ENCODE measurements at places on chromosomes 5 and 9. TPM values are rescaled to one million over a fixed set of nuclear protein-coding genes. Genes with fewer than 3 reads are reported as not detected.

- no peak for DNase-seq
Measured at GRCh38 chr5:169706071-169706470, 69.0 kb downstream of the DOCK2 start.

GRCh38 chr9:90408659-90409058, 234.0 kb downstream of the DIRAS2 start:
- DNase-seq, result no peak

ANKRD33B gene
- 6.1 TPM for total RNA-seq

- DNase-seq, result no peak
Measured at GRCh38 chr5:135593141-135593540, 14.3 kb upstream of the CXCL14 start.

DNA sequence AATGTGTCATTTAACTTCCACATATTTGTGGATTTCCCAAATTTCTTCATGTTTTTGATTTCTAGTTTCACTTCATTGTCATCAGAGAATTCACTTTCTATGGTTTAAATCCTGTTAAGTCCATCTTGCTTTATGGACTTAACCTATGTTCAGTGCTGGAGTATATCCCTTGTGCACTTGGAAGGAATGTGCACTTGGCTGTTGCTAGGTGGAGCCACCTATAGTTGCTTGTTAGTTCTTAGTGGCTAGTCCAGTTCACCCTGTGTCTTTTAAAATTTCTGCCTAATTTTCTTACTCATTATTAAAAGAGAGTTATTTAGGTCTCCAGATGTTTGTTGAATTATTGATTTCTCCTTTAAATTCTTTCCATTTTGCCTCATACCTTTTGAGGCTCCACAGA, 1472.5 kb upstream of the CDH6 start:
- no peak for DNase-seq

ADGRV1 gene
- 47.1 TPM for total RNA-seq

OR1J2 gene
- total RNA-seq, result not detected

DNA sequence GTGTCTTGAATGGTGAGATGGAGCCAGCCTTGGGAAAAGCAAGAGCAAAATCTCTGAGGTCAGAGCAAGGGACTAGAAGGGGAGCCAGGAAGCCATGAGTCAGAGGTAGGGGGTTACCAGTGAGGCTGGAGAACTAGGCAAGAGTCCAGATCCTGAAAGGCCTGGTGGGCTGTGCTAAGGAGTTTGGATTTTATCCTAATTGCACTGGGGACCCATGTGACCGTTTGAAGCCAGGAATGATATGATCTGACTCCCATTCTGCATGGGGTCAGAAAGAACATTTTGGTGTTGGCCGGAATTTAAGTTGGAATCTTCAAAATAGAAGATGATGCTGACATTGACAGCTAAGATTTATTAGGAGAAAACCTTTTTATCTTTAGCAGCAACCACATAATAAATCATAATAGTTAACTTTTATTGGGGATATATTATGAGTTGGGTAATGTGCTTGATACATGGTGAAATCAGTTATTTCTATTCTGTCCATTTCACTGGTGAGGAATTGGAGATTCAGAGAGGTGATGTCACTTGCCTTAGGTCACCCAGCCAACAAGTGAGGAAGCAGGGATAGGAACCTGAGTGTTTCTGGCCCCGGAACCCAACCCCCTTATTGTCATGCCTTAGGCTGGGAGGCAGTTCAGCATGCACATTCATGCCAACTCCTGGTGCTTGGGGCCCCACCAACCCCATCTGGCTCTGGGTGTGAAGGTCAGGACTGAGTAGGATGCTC, 61.5 kb upstream of the RARS1 start:
- DNase-seq, result no peak

- peak; percentile 95 for DNase-seq
Measured at GRCh38 chr5:132495667-132496190, 5.2 kb upstream of the IRF1 start.

DNA sequence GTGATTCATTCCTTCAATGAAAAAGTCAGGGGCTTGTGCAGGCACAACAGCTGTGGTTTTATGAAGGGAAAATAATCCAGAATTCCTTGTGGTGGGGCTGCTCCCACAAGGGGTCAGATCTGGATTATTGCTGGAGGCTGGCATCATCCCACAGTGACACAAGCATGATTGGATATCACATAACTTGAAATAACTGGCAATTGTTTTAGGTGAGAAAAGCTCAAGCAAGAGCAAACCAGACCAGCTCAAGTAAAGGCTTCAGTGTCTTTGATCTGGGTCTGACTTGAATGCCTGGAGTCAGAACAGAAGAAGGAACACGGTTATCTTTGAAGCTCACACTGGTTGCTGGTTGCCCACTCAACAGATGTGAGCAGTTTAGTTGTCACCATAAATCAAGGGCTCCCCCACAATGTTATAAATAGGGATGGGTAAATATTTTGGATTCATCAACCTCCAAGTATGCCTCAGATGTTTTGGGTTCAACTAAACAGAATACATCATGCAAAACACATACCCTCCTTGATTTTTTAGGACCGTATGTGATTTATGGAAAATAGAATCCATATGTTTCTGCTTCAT, 3.1 kb upstream of the ZNF474 start:
- DNase-seq, result no peak

- DNase-seq, result no peak
Measured at GRCh38 chr5:135189024-135189423, 155.0 kb upstream of the PITX1 start.

- no peak for DNase-seq
Measured at GRCh38 chr5:178564811-178565550, 25.2 kb downstream of the COL23A1 start.

PLPPR1 gene
- 5.0 TPM for total RNA-seq

GRCh38 chr5:56684159-56684558, 131.2 kb upstream of the MAP3K1 start:
- no peak for DNase-seq

- DNase-seq, result peak; percentile 56
Measured at GRCh38 chr9:93665128-93665636, 88.8 kb downstream of the PHF2 start.

DNA sequence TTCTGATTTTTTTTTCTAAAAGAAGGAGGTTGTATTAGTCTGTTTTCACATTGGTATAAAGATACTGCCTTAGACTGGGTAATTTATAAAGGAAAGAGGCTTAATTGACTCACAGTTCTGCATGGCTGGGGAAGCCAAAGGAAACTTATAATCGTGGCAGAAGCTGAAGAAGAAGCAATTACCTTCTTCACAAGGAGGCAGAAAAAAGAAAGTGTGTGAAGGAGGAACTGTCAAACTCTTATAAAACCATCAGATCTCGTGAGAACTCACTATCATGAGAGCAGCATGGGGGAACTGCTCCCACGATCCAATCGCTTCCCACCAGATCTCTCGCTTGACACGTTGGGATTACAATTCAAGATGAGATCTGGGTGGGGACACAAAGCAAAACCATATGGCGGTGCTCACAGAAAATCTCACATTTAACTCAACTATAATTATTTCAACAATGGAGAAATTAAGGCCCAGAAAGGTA, 27.1 kb downstream of the DPYSL3 start:
- no peak for DNase-seq

- DNase-seq, result no peak
Measured at GRCh38 chr9:34520096-34520495, 2.7 kb downstream of the ENHO start.

DNA sequence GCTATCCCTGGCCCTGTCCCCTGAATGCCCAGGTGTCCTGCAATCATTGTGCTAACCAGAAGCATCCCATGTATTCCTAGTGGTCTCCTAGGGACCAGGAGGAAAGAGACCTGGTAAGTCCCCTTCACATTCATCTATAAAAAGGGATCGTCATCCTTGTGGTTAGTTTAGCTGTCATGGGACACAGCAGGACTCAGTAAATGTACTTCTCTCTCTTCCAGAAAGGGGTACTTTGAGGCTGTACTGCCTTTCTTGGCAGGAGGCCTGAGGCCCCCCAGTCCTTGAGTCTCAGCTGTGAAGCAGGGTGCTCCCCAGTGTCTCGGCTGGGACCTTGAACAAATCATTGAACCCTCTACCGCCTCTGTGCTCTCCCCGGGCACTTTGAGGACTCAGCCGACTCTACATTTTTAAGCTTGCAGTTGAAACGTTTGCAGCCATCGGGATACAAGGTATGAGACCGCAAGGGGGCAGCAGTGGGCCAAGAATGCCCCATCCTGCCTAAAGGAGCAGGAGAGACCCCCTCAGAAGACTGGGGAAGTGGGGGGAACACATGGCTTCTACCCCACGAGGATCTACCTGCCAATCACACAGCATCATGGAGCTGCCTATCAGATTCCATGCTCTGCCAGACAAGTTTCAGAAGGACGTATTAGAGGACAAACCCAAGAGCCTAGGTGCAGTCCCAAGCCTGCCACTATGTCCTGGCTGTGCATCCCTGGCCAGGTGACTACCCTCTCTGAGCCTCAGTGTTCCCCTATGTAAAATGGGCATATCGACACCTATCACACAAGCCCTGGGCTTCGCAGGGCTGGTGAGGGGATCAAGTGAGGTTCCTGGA, 2.4 kb upstream of the PHYKPL start:
- peak; percentile 84 for DNase-seq

NUTM2G gene
- total RNA-seq, result not detected

- DNase-seq, result no peak
Measured at GRCh38 chr5:31976169-31976568, 197.9 kb downstream of the GOLPH3 start.

Measured in upper lobe of right lung (tissue), 1 donor.